ENCODE measurements at places on chromosomes 2 and 18. TPM values are rescaled to one million over a fixed set of nuclear protein-coding genes. Genes with fewer than 3 reads are reported as not detected.

The GALNT14 gene
- 1.0 TPM for total RNA-seq

The TFPI gene
- total RNA-seq: 140 TPM

The NYAP2 gene
- total RNA-seq: not detected

The GALNT5 gene
- 9.5 TPM for total RNA-seq

The HSBP1L1 gene
- total RNA-seq: 11.8 TPM

The LIMS4 gene
- not detected for total RNA-seq

The FAM117B gene
- total RNA-seq: 2.2 TPM

The DLX2 gene
- 0.15 TPM for total RNA-seq

The ZAP70 gene
- not detected for total RNA-seq
